ENCODE measurements at places on chromosomes 12 and 14.

GRCh38 chr12:28235015-28235414 lies 44.8 kb downstream of the CCDC91 start:
- DNase-seq: no peak

DNA sequence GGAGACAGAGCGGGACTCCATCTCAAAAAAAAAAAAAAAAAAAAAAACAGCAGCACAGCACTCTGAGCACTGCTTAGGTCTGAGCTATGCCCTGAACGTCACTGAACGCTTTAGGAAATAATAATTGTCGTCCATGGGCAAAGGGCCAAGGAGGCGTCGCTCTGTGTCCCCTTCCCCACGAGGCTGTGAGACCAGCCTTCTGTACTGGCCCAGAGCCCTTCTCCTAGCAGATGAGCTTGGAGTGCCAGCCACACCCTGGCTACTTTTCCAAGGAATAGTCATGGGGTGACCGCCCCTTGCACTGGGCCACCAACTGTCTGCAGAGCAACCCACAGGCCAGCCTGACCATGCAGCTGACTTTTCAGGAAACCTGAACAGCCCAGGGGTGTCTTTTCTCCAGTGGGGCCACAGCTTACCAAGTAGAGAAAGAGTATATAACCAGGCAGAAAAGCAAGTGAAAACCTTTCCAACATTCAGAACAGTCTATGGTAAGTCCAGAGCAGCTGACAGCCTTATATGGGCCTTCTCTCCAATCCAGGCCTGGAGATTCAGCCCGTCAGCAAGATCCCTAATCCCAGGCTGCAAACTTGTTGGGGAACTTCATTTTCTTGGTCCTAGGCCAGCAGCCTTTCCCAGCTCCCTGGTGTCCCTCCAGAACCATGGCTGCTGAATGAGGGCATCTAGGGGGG lies 28.5 kb downstream of the CD9 start:
- DNase-seq: no peak

GRCh38 chr14:88668448-88669116 lies 105.7 kb downstream of the ZC3H14 start:
- no peak for DNase-seq

DNA sequence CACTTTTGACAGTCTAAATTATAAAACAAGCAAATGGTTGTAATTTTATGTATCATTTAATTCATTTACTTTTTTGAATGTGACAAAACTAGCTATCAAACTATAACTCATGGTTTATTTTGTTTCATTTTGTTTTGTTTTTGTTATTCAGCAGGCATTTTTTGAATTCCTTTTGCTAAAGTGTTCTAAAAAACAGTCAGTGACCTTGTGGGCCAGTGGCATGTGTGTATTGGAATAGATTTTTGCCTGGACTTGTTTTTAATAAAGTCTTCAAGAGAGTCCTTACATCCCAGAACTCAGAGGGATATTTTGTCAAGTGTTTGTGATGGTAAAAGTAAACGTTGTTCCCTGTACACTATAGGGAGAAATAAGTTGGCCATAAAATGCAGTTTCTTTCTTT lies 369.7 kb upstream of the SYT1 start:
- peak; percentile 26 for DNase-seq

GRCh38 chr14:69532561-69533340 lies 41.9 kb downstream of the CCDC177 start:
- peak; percentile 5 for DNase-seq

DNA sequence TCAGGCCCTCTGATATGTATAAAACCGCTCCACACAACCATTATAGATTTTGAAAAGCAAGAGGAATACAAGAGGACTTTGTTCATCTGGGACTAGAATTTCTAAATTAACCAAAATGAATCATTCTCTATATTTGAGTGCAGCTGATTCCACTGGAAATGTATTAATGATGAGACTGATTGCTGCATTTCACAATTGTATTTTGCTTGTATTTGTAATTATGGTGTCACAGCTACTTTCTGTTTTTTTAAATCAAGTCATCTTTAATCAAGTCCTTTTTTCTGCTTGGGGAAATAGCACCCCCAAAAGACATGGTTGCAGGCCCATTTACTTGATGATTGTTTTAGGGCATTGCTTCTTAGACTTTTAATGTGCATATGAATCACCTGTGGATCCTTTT lies 162.4 kb downstream of the KICS2 start:
- DNase-seq: no peak

DNA sequence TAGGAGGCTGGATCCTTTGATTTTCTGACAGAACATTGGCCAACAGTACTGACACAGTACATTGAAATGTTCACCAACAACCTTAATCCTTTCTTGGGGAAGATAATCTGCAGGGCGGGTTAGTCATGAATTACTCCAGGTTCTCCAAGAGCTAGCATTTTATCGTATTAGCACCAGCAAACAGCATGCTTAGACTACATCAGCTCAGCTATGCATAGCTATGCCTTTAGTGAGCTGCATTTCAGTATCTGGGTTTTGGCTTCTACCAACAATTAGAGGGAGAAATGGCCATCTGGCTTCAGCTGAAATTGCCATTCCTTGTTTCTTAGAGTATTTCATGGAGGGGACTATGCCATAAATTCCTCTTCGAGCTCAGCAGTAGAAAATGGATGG lies 33.8 kb downstream of the SAMD4A start:
- DNase-seq: peak; percentile 32

DNA sequence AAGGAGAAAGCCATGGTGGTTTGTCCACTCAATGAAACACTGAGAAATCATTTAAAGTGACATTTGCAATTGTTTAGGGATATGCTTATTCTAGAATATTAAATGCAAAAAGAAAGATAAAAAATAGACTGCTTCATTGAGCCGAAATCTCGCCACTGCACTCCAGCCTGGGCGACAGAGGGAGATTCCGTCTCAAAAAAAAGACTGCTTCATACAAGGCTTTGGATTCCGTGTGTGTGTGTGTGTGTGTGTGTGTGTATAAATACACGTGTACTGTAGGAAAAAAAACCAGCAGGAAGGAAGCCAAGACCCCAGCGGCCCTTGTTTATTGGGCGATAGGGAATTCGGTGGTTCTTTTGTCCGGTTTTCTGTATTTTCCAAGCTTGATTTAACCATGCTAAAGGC lies 3.2 kb upstream of the ZNF839 start:
- no peak for DNase-seq

DNA sequence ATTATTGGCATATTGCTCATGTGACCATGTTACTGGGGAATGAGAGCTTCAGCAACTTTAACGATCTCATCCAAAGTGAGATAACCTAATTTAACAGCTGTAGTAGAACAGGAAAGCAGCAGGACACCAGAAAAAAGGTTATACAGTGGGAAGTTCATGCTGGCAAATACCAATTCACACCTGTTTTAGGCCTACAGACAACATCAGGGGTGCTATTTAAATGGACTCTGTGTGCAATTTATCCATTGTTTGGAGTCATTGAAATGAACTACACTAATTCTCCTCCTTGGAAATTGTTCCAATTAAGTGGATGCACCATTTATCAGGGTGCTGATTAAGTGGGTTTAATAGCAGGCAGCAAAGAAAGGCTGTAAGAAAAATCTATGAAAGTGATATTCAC lies 424.4 kb upstream of the LMO3 start:
- DNase-seq: no peak

GRCh38 chr12:49540229-49541139 lies 1.7 kb downstream of the KCNH3 start:
- no peak for DNase-seq

- peak; percentile 23 for DNase-seq
Measured at GRCh38 chr12:107126796-107127481, 33.6 kb upstream of the CRY1 start.
